ENCODE measurements at places on chromosomes 2 and 18.
A peak's percentile ranks its signal among the peaks of the same experiment; 100 is the strongest.

DNA sequence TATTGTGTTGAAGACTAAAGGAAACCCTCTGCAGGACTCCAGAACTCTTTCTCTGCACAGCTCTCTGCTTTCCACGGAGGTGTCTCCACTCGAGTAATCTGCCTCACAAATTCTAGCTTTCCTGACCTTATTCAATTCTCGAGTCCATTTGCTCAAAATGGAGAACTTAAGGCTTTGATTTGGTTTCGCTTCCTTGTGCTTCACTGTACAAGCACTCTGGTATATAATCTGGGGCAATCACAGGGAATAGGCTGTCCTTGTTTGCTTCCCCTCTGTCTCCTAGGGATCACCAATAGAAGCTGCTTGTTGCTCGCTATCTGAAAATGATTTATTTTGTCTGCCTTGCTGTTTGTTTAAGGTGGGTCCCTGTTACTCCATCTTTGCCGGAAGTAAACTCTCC is 129.1 kb upstream of the DOCK10 start:
- DNase-seq = no peak

DNA sequence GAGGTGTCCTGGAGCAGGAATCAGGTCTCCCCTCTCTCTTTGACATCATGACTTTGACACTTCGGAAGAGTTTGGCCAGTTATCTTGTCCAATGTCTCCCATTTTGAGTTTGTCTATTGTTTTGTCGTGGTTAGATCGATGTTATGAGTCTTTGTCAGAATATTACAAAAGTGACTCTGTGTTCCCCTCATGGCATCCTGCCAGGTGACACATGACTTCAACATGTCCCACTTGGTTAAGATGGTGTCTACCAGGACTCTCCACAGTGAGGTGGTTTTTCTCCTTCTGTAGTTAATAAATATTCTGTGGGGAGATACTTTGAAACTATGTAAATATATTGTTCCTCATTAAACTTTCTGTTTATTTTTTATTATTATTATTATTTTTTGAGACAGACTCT is 76.6 kb upstream of the BZW1 start:
- peak; percentile 29 for DNase-seq

DNA sequence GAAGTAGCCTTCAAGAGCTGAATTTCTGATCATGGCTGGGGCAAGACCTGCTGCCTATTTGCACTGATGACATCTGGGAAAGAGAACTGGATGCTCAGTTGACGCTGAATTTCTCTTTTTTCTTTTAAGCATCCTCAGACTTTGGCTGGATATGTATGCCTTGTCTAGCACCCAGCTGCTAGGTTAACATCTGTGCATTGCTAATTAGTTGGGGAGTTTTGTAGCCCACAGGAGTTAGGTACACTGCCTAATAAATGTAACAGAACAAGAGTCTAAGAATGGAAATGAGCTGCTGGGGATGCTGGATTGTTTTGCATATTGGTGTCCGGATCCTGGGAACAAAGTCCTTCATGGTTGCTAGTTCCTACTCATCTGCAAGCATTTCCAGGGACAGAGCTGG is 40.9 kb upstream of the STPG4 start:
- no peak for DNase-seq

GRCh38 chr18:35588995-35589394 is 7.5 kb downstream of the GALNT1 start:
- DNase-seq = no peak

GRCh38 chr2:151984424-151985083 is 114.3 kb downstream of the CACNB4 start:
- no peak for DNase-seq

Measured in kidney capillary endothelial cell (primary cell).